NCI-H1092 treated with DMSO at 0.1 percent for 48 hours (cell line): ENCODE measurements at places on chromosomes 7 and 10.

- no peak for DNase-seq
These were observed 45.0 kb upstream of the IFRD1 start for GRCh38 chr7:112405286-112405685.

DNA sequence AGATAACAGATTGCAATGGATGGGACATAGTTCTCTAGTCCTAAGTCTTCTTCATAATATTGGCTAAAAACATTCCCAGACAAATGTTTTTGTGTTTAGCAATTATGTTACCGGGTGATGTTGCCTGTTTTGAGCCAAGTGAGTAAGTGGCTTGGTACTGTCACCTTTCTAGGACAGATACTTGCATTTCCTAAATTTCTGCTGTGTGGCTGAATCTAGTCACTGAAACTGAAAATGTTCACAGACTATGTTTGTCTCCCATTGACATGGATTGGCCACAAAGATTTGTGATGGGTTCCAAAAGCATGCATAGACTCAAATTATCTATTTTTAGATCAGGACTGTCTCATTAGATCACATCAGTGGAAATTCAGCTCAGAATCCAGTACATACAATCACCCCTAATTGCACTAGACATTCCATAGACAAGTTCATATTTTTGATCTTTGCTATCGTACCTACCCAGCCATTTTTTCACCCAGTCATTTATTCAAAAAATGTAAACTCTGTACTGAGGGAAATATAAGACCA, 1222.1 kb upstream of the AUTS2 start:
- DNase-seq: no peak

- no peak for DNase-seq
These were observed 260.8 kb downstream of the SNX13 start for GRCh38 chr7:17679458-17679857.

DNA sequence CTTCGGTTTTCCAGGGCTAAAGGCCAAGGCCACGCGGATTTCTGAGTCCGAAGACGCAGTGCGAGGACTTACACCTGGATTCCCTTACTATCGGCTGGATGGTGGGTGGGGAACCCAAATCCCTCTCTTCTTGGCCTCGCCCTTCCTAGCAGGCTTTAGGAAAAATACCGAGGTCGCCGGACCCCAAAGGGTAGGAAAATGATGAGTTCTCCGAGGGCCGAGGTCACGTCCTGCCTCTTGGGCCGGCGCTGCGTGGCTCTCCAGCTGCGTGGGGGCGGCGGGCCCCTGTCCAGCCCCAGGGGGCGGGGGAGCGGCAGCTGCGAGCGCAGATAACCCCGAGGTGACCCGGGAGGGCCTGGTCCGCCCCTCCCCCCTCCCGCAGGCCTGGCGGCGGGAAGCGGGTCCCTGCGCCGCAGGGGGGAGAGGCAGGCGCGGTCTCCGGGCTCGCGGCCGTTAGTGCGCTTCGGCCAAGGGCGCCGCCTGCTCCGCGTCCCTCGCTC, 805 bp upstream of the HMX3 start:
- no peak for DNase-seq

DNA sequence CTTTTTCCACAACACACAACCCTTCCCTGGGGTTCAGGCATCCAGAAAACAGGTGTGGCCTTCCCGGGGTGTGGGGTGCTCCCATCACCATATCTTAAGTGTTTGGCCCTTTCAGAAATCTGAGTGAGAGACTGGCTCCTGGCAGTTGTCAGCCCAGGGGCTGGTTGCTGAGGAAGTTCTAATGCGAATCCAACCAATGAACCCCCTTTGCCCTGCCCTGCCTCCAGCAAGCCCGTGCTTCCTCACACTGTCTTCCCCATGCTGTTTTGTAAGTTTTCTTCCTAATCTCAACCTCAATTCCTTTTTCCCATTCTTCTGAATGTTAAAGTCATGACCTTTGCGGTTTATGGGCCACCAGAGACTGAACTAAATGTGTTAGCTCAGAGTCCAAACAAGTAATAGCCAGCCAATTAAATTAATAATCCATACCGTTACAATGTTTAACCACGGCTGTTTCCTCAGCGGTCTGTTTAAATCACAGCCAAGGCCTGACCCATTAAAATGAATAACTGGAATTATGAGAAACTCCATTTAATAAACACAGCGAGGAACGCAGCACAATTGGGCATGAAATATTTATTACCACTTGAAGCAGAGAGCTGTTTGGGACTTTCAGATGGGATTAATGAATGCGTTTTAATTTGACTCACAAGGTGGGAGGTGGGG, 90.9 kb upstream of the TCF7L2 start:
- no peak for DNase-seq
